Activated naive CD4-positive, alpha-beta T cell (primary cell): ENCODE measurements at places on chromosomes 1 and 21.

- no peak for DNase-seq
Measured at GRCh38 chr1:7471836-7472235, 299.3 kb upstream of the VAMP3 start.

- peak; percentile 24 for DNase-seq
Measured at GRCh38 chr1:24929398-24930259, 447 bp downstream of the RUNX3 start.

- DNase-seq, result no peak
Measured at GRCh38 chr1:226223157-226223785, at the start of gene MIXL1. MIXL1 (plus strand) TSS chr1:226223664; CDS start chr1:226223682, 18 bp downstream.

- no peak for DNase-seq
Measured at GRCh38 chr1:1540090-1540817, at the start of gene TMEM240. TMEM240 (minus strand) TSS chr1:1540624; CDS start chr1:1540346, 278 bp downstream.

- DNase-seq, result no peak
Measured at GRCh38 chr1:179950651-179951050, 4.0 kb upstream of the CEP350 start.

GRCh38 chr1:211517006-211517405 is 25.0 kb upstream of the RD3 start:
- DNase-seq, result no peak

- no peak for DNase-seq
Measured at GRCh38 chr1:234368320-234369032, 4.8 kb upstream of the COA6 start.

DNA sequence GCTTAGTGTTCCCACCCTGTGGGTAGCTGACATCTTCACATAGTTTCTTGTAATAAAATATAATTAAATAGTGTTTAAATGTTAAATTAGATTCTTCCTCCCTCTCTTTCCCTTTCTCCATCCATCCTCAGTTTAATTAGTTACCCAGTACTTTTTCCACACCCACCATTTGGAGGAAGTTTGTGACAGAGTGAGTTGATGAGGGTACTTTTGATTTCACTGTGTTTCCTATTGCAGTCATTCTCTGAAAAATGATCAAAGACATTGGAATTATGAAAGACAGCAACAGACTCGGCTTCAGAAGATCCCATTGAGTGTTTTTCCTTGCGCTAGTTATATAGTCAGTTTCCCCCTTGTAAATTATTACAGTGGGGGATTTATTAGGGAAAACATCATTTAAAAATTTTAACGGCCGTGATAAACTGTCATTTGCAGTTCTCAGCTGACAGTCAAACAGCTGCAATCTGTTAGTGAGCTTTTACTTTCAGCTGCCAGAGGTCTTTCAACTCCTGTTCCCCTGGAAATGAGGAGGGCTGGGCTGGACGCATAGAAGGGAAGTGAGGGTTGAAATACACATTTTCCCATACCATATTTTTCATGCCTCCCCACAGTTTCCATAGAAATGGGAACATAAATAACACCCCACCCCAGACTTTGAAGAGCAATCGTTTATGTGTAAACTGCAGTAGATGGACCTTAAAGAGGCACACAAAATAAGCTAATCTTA is 61.3 kb upstream of the CACYBP start:
- no peak for DNase-seq

- no peak for DNase-seq
Measured at GRCh38 chr1:64476251-64476952, 6.5 kb downstream of the CACHD1 start.

GRCh38 chr1:233290396-233291034 is 5.0 kb downstream of the PCNX2 start:
- DNase-seq, result no peak

- DNase-seq, result no peak
Measured at GRCh38 chr1:53546409-53547155, 87.4 kb downstream of the DMRTB1 start.

GRCh38 chr1:116560704-116561490 is 9.9 kb downstream of the CD58 start:
- DNase-seq, result no peak

DNA sequence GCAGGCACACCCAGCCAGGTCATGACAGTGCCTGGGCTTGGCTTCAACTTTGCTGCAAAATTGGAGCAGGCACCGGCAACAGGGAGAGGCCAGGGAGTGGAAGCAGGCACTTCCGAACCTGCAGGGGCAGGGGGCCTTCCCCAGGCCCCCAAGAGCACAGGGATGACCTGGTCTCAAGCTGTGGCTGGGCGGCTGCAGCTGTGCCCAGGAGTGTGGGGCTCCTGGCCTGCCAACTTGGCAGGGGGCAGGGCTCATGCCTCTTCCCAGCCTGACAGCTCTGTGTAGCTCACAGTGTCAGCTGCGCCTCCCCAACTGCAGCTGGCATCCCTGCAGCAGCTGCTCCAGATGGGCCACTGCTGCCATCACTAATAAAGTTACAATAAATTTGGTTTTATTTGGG is 51.5 kb upstream of the SCYL3 start:
- no peak for DNase-seq

- no peak for DNase-seq
Measured at GRCh38 chr1:223426936-223427335, 33.7 kb downstream of the CCDC185 start.

- no peak for DNase-seq
Measured at GRCh38 chr1:66248746-66249145, 285.2 kb upstream of the SGIP1 start.

GRCh38 chr1:24861821-24862727 is 68.0 kb downstream of the RUNX3 start:
- DNase-seq, result no peak

DNA sequence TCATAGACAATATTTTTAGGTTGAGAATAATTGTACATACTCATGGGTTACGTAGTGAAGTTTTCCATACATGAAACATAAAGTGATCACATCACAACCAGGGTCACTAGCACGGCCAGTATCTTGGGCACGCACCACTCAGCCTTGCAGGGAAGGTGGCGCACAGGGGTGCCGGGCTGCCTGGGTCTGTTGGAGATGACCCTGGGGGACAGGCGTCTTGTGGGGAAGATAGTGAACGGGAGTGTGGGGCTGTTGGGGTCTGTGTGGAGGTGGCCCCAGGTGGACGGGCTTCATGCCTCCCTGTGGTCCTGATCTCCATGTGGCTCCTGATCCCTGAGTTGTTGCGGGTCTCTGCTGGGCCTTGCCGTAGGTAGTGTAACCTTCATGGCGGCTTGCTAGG is 38.3 kb upstream of the PRSS38 start:
- no peak for DNase-seq

DNA sequence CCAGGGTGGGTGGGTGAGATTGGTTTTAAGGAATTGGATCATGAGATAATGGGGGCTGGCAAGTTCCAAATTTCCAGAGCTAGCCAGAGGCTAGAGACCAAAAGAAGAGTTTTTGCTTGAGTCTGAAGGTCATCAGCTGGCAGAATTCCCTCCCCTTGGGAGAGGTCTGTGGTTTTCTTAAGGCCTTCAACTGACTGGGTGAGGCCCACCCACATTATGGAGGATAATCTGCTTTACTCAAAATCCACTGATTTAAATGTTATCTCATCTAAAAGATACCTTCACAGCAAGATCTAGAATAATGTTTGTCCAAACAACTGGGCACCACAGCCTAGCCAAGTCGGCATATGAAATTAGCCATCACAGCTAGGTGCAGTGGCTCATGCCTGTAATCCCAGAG is 156.4 kb downstream of the URB2 start:
- no peak for DNase-seq

DNA sequence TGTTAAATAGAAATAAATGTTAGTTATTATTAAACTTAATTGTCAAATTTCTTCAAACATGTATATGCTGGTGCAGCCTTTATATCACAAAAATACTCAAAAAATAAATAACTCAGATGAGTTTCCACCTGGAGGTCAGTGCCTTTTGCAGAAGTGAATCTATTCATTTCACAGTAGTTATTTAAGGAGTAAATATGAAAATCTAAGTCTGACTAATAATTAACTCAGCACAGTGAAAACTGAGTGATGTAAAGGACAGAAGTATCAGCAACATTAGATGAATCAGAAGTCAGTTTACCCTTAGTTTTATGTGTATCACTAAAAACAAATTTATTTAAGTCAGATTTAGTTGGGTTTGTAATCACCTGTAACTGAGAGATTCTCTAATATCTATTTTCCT is 2135.4 kb downstream of the MRPL39 start:
- no peak for DNase-seq

DNA sequence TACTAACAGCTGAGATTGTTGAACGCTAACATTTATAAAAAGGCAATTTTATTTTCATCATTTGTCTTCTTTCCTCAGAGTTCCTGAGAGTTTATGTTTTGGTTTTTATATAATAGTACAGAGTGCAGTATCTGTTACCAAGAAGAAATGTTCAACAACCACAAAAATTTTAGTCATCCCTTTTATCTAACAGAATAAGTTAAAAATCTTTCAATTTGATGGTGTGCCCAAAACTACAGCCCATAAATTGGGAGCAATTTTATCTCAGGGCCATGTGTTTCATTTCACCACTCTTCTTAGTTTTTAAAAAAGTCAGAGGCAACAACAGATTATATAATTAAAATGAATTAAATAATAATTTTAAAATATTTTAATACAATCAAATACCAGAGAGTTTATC is 37.1 kb downstream of the NEXN start:
- DNase-seq, result no peak

DNA sequence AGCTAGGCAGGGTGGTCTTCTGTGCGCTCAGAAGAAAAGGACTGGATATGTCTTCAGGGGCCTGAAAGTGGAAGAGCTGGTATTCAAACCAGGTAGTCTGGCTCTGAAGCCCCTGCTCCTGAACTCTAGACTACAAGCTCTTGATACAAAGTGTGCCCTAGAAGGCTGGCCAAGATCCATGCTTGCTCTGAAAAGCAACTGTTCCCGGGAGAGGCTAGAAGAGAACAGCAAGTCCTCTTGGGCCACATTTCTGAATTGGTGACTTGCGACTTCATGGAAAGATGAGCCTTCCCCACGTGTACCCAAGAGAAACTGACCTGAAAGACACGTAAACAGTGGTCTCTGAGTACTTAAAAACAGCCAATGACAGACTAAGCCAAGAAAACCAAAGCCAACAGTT is 123.3 kb upstream of the GRIK3 start:
- no peak for DNase-seq

GRCh38 chr1:84208935-84209334 is 64.9 kb downstream of the PRKACB start:
- no peak for DNase-seq

GRCh38 chr1:165467706-165468105 is 22.8 kb upstream of the RXRG start:
- DNase-seq, result no peak

DNA sequence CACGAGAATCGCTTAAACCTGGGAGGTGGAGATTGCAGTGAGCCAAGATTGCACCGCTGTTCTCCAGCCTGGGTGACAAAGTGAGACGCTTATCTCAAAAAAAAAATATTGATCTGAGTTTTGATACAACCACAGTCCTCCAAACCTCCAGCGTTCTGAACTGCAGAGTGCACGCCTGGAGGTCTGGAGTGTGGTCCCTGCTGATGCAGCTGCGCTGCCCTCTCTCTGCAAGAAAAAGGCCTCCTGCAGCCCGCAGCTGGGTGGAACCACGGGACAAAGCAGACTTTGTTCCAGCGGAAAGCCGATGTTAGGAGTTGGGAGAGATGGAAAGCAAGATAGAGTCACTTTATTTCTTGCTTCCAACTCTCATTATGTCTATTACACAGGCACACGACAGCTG is 144.9 kb upstream of the SOD1 start:
- no peak for DNase-seq
